ENCODE measurements at places on chromosomes 6 and 20.

GRCh38 chr20:23686046-23686750 is 2.6 kb downstream of the CST4 start:
- no peak for DNase-seq

GRCh38 chr6:17628873-17629272 is 28.8 kb downstream of the FAM8A1 start:
- DNase-seq: no peak

GRCh38 chr20:10876558-10876957 is 202.8 kb upstream of the JAG1 start:
- no peak for DNase-seq

GRCh38 chr6:113564371-113565171 is 292.6 kb upstream of the MARCKS start:
- DNase-seq: no peak

DNA sequence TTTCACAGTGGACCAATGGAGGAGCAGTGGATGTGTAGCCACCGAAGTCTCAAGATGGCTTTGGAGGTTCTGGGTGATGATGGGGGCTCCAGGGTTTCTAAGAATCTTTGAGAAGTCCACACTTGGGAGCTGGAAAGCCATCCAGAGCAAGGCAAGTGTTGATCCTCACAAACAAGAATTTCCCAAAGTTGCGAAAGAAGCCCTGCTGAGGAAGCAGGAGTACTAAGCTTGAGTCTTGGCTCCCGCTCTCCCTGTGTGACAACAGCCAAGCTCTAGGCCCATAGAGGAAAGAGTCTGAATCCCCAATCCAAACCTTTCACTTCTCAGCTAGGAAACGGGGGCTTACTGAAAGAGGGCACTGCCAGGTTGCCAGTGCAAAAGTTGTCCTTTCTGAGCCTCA is 106.0 kb downstream of the EDN3 start:
- no peak for DNase-seq

GRCh38 chr6:5513408-5513807 is 252.1 kb downstream of the FARS2 start:
- no peak for DNase-seq

GRCh38 chr6:76518443-76518842 is 446.0 kb upstream of the IMPG1 start:
- no peak for DNase-seq

DNA sequence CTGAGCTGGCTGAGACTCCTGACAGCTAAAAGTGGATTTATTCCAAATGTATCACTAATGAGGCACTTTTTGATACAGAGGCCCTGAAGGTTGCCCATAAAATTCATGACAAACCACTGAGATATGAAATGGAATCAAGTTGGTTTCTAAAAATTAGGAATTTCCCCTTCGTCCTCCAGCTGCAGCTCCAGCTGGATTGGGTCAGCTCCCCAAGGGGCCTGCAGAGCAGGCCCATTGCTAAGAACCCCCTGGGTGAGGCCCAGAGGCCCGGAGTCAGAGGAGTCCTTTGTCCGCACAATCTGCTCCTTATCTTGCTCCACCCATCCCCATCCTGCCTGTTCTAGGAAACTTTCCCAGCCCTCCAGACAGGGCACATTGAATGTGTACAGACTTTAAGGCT is 163.5 kb upstream of the TOP1 start:
- DNase-seq: no peak

DNA sequence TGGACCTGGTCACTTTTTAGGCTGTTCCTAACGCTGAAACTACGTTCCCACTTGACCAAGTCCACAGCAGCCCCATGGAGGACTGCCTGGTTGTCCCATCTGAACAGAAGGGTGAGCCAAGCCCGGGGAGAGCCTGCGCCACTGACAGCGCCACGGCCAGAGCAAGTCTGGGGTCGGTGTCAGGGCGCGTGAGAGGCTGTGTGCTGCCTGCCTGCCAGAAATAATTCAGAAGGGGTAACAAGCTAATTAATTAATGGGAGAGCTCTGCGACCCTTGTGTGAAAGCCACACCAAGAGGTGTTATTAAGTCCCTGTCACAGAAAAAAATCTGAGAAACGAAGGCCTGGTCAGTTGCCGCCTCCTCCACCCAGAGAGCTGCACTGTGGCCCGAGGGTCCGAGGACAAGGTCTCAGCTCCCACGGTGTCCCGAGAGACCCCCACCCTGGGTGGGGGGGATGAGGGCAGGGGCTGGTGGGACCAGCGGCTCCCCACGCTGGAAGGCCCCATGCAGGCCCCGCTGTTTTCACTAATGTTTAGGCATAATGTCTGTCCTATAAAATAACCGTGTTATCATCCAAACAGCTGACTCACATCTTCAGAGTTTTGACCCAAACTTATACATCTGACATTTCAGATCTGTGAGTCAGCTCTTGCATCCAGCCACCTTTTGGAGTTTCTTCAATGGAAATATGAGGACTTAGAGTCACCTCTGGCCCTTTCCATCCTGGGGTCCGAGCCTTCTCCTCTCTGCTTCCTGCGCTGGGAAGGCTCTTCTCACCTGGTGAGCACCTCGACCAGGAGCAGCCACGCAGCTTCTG is 58.5 kb downstream of the DLL1 start:
- no peak for DNase-seq

GRCh38 chr6:94751641-94752329 is 825.5 kb upstream of the MANEA start:
- no peak for DNase-seq

- DNase-seq: peak; percentile 98
Observed at GRCh38 chr6:149545754-149546471, at the start of gene PPIL4. TSS of gene PPIL4 (minus strand) at chr6:149546043. CDS start at chr6:149546005, 38 bp downstream.

- no peak for DNase-seq
Observed at GRCh38 chr20:23139524-23139923, 53.4 kb upstream of the CD93 start.

- DNase-seq: no peak
Observed at GRCh38 chr6:147222160-147222838, 18.1 kb downstream of the STXBP5 start.

DNA sequence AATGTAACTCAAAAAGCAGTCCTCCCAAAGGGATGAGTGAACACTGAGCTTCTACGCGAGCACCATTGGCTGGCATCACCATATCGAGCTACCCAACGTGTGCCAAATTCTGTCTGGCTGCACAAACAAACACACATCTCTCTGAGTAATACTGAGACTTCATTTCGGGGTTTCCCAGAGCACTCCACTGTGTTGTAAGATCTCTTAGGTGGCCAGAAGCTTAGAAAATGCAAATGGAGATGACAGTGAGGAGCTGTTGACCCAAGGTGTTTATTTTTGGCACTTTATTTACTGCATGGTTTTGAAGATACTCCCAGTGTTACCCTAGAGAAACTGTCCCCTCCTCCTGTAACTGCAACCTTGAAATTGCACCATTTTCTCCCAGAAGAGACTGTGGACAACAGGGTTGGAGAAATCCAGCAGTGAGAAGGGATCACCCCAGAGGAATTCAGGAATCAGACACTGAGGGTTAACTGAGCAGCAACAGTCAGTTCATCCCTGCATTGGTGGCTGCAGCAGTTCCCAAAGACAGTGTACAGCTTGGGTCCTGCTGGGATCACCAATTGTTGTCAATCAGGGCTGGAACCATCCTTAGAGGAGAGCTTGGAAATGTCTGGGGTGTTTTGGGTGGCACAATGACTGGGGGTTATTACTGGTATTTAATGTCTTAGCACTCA is 1.0 kb upstream of the RIPOR2 start:
- DNase-seq: peak; percentile 51

DNA sequence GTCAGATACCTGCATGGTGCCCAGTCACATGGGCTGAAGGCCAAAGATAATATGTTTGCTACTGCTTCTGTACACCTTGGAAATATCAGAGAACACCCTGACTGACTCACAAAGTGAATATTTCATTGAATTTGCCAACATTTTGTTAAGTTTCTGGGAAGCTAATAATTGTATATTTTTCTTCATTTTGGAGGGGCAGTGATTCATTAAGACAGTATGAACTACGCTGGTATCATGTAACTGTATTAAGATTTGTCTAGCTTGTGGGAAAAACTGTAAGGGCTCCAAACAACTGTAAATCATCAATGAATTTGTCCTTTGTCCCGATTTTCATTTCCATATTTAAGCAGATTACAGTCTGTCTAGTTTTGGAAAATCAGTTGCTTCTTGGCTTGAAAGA is 102.3 kb upstream of the CCN2 start:
- no peak for DNase-seq

DNA sequence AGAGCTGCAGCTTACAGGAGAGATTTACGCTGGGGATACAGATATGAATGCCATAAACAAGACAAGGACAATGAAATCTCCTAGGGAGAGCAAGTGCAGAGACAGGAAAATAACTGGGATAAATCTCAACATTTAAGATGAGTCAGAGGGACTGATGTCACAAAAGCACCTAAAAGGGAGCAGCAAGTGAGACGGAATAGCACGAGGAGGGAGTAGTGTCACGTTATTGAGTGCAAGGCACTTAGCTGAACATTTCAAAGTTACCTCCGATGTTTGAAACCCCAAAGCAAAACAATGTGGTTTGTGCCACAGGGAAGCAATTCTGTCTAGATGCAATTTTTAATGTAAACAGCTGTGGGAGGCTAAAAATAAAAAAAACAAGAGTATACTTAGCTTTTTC is 1131.7 kb upstream of the EYS start:
- no peak for DNase-seq

DNA sequence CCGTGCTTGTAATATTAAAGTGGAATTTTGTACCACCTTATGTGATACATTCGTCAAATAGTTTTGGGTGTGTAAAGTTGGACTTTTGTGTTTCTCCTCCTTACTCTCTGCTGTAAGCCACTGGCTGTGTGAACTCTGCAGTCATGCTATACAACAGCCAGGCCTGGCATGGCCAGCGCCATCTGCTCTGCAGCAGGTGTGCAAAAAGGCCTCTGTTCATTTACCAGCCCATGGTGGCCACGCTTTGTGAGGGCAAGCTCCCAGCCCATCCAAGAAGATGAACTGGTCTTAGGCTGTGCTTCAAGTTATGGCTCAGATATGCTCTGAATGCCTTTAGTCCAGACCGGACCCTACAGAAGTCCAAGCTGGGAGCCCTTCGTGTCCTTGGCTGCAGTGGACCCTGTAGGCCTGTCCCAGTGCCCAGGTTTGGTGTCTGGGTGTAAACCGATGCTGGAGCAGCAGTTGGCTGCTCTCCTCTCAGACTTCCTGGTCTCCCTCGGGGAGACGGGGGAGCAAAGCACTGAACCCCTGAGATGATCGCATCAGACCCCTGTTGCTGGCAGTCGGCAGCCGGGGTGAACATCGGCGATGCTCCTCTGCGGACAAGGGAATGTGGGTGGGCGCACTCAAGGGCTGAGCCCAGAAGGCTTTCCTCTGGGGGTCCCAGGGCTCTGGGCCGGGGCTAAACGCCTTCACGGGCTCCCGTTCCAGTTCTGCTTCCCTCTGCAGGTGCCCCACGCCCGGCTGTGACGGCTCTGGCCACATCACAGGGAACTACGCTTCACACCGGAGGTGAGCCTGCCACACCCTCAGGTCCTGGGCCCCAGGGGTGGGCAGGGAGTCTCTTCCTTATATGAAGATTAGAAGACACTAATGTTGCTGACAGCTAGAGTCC is 28.6 kb upstream of the PCMTD2 start:
- no peak for DNase-seq

GRCh38 chr6:143901885-143902750 is 37.8 kb downstream of the ZC2HC1B start:
- no peak for DNase-seq

DNA sequence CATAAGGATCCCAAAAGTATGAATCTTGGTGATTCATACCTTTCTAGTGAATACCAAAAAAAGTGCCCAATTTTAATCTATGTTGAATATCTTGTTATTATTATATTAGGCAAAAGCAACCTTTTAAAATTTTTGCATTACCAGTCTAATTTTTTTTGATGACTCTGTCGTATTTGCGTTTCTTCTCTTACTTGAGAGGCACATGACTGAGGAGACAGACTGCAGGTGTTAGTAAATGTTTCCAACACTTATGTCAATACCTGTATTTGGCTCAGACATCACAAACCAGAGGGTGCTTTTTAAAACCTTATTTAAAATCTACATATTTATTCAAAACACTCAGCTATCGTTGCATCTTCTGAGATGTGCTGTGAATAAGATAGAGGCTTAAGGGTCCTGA is 27.1 kb downstream of the ID4 start:
- no peak for DNase-seq

All from stimulated activated naive CD8-positive, alpha-beta T cell treated with anti-CD3 and anti-CD28 coated beads, Interleukin-15, Interleukin-2, amounts not matched to agents 100 U/mL and 50 U/mL, for 24 hours (primary cell).